ENCODE measurements at places on chromosomes 6 and 20.

GRCh38 chr6:122449069-122449468 lies 22.5 kb downstream of the SERINC1 start:
- DNase-seq: no peak

GRCh38 chr20:41224281-41224680 lies 86.9 kb downstream of the PLCG1 start:
- DNase-seq: no peak

DNA sequence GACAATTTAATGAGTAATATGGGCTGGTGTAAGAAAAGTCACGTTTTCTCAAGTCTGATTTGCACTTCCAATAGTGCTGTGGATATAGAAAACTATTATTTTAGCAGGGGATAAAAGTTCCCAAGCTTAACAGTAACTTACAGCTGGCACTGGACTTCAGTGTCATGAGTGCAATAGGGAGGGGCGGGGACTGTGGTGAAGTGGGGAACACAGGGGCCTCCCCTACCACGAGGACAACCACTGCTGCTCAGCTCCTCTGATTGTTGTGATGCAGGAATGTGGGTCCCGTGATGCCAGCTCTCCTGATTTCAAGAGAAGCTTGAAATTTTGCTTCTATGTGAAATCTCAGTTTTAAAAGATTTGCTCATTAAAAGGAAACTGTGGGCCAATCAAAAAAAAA lies 24.0 kb downstream of the SLC13A3 start:
- no peak for DNase-seq

DNA sequence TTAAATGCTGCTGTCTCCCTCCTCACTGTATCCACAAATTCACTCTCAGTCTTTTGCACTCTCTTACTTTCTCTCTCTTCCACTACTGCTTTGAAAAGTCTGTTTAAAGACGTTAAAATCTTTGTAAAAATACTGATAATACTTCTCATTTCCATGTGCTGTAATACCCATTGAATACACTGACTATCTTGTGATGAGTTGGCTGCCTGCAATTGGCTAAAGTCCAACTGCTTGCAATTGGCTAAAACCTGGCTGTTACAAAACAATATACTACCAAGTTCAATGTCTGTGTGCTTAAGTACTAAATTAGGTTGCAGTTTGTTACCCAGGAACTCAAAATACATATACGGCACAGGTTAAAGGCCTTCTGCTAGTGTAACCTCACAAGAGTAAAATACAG lies 264.8 kb downstream of the THBS2 start:
- DNase-seq: no peak

DNA sequence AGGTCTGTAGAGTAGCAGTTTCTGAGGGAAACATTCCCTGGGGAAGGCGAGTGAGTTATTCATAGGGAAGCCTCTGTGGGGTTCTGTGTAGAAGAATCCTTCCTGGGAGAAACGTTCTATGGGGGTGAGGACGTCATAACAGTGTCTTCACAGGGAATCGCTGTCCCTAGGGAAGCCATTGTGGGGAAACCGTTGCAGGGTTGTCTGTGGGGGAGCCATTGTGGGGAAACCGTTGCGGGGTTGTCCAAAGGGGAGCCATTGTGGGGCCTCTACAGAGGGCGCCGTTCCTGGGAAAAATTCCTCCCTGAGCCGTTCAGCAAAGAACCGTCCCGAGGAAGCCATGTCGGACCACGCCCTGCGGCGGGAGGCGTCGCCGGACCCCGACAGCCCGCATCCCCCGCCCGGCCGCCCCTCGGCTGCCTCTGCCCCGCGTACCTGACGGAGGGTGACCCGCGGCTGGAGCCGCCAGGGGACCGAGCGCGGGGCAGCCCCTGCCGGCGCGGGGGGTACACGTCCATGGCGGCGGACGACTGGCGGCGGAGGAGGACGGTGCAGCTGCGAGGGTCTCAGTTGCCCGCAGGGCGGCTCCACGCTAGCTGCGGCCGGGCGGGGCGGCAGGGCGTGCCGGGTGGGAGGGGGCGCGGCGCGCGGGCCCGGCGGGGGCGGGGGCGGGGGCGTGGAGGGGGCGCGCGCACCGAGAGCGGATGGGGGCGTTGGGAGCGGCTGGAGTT lies at the start of gene DNAAF9:
Gene DNAAF9 (minus strand): TSS at position 630 of the 731 bp plus-strand sequence. CDS start 112 bp downstream, at position 518.
- peak; percentile 71 for DNase-seq

- peak; percentile 73 for DNase-seq
Measured at GRCh38 chr6:13711324-13711732, 307 bp downstream of the RANBP9 start.

DNA sequence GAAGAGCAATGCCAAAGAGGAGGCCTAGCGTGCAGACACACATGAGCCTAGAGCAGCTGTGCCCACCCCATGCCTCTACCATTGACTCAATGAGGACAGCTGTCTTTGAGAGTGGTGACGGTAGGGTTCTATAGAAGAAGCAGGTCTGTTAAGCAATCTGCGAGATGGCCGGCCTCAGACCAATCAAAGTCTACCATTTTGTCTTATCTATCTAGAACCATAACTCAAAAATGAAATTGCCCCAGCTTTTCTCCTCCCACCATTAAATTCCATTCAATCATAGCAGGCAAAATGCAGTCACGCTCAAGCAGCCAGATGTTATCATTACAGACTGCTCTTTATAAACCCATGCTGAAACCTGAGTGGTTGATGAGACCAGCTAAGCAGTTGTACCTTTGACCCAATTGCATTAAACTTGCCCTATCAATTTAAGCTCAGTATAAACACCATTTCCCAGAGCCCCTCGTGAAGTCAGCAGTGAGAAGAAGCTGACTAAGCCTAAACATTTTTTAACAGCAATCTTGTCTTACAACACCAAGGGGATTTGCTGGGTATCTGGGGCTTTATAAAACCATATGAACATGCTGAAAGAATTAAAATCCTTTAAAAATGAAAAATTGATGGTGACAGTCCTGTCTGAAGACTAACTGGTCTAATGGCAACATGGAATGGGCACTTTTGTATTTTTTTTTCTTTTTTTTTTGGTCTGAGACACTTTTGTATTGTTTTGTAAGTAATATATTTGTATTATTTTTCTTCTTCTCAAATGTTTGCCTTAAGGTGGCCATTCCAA lies 57.5 kb downstream of the FOXC1 start:
- DNase-seq: no peak

- DNase-seq: no peak
Measured at GRCh38 chr6:73043446-73043845, 181.8 kb downstream of the KHDC1L start.

- no peak for DNase-seq
Measured at GRCh38 chr6:162271922-162272321, 455.6 kb downstream of the PRKN start.

DNA sequence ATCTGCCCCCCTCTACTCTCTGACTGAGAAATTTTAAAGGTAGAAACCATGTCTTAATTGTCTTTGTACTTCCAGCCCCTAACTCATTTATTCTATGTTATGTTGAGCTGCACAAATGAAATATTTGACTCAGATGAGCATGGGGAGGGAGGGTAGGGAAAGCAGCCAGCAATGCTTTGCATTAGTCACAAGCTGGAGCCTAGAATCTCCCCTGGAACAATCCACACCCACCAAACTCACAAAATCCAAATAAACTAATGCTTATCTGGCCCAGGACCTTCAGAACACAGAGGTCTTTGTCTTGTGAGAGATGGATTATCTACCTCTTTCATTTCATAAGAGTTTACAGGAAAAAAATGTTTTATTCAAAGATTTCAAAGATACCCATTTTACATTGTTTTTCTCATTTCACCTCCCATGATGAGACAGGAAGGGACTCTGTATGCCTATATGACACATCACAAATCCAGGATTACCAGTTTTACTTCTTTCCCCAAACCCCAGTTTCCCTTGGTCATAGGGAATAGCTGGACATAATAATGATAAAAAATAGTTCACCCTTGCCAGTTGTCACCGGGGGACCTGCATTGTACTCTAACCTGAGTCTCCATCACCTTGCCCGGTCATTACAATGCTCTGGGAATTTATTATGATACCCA lies 466.9 kb downstream of the KIF16B start:
- no peak for DNase-seq
